ENCODE measurements at places on chromosomes 6 and 20.

DNA sequence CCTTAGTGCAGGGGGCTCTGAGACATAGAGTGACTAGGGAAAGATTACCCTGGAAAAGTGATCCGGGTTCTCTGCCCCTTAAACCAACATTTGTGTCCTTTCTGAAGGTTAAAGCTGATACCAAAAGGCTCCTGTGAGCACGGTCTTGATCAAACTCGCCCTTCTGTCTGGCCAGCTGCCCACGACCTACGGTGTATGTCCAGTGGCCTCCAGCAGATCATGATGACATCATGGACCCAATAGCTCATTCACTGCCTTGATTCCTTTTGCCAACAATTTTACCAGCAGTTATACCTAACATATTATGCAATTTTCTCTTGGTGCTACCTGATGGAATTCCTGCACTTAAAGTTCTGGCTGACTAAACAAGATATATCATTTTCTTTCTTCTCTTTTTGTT lies 6.8 kb downstream of the ULBP2 start:
- no peak for DNase-seq

GRCh38 chr6:51568771-51569170 lies 518.6 kb downstream of the PKHD1 start:
- DNase-seq = no peak

GRCh38 chr20:10659651-10660601 lies 13.9 kb downstream of the JAG1 start:
- DNase-seq = no peak

GRCh38 chr20:23725102-23725501 lies 25.6 kb downstream of the CST1 start:
- no peak for DNase-seq

GRCh38 chr6:101263596-101263995 lies 129.9 kb upstream of the GRIK2 start:
- DNase-seq = no peak

DNA sequence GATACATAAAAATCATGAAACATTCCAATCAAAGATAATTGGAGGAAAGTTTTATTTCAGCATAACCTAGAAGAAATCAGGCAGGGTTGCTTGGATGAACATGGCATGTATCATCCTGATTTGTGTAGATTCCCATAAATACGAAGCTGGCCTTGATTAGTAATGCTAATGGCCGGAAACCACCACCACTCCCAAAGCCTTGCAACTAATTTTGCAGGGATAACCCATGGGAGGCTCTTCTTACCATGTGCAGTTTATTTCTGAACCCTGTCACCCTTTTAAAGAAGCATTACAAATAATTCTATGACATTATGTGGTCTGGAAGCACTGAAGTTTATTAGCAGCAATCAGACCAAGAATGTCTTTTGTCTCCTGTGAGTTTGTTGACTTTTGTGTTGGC lies 80.8 kb downstream of the AIG1 start:
- DNase-seq = no peak
